ENCODE measurements at places on chromosomes 11 and 22.
A peak's percentile ranks its signal among the peaks of the same experiment; 100 is the strongest.

DNA sequence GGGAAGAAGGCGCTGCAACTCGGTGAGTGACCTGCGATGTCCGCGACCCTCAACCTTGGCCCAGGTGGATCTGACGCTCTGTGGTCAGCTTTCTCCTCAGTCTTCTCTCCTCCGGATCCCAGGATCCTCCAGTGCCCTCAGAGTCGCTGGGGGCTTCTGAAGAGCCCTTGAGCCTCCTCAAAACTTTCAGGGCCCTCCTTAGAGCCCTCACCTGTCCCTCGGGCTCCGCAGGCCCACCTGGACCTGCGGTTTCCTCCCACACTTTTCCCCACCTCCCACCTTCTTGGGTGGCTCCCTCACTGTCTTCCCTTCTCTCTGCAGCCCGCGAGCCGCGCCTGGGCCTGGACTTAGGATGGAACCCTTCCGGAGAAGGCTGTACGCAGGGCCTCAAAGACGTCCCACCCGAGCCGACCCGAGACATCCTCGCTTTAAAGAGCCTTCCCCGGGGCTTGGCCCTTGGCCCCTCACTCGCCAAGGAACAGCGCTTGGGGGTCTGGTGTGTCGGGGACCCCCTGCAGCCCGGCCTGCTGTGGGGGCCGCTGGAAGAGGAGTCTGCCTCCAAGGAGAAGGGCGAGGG, 335 bp downstream of the ZNF408 start:
- DNase-seq: no peak

DNA sequence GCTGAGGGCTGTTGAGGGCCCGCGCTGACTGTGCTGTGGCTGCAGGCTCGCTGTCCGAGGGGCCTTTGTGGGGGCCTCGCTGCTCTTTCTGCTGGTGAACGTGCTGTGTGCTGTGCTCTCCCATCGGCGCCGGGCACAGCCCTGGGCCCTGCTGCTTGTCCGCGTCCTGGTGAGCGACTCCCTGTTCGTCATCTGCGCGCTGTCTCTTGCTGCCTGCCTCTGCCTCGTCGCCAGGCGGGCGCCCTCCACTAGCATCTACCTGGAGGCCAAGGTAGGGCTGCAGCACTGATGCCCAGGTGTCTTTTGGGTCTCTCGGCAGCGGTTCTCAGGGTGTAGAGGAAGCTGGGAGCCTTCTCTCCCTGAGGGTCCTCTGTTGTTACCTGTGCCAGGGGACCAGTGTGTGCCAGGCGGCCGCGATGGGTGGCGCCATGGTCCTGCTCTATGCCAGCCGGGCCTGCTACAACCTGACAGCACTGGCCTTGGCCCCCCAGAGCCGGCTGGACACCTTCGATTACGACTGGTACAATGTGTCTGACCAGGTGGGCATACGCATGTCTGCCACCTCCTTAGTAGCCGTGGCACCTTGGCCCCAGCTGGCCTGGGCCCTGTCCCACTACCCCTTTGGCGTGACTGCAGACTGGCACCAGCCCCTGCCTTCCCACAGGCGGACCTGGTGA, 2.2 kb downstream of the GPR137 start:
- DNase-seq: no peak

DNA sequence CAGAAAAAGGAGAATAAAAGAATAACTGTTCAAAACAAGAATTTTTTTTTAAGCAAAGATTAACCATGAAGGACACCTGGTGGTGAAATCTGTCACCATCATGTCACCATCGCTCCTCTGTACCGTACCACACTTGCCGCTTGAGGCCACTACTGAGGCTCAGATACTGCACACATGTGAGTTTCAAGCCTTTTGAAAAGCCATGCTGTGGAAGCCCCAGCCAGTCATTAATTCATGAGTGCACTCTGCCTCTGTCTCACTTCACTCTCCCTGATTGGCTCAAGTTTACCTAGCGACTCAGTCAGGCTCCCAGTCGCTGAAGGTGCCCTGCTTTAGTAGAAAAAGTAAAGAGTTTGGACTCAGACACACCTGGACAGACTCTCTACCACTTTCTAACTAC, 6.6 kb upstream of the MS4A12 start:
- DNase-seq: peak; percentile 19

DNA sequence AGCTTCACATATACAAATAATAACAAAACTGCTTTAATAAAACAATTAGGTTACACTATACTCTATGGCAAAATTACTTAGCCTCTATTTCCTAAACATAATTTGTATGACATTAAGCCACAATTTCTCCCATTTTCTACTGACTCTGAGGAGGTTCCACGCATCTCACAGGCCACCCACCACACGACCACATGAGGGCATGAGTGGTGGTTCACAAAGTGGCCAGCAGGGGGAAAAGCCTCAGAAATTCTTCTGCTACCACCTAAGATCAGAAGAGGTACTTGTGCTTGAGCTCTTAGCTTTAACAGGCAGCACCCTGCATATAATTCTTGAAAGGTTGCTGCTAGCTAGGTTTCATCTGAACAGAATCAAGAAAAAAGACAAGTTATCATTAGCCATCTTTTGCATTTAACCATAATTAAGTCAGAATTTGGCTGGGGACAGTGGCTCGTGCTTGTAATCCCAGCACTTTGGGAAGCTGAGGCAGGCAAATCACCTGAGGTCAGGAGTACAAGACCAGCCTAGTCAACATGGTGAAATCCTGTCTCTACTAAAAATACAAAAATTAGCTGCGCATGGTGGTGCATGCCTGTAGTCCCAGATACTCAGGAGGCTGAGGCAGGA, 7.7 kb downstream of the LPXN start:
- DNase-seq: peak; percentile 73

Data from nephron progenitor cell (in vitro differentiated cells).